Activated effector memory CD4-positive, alpha-beta T cell treated with Interleukin-2 at 50 U/mL for 16 hours (primary cell): ENCODE measurements at places on chromosomes 2 and 18.

DNA sequence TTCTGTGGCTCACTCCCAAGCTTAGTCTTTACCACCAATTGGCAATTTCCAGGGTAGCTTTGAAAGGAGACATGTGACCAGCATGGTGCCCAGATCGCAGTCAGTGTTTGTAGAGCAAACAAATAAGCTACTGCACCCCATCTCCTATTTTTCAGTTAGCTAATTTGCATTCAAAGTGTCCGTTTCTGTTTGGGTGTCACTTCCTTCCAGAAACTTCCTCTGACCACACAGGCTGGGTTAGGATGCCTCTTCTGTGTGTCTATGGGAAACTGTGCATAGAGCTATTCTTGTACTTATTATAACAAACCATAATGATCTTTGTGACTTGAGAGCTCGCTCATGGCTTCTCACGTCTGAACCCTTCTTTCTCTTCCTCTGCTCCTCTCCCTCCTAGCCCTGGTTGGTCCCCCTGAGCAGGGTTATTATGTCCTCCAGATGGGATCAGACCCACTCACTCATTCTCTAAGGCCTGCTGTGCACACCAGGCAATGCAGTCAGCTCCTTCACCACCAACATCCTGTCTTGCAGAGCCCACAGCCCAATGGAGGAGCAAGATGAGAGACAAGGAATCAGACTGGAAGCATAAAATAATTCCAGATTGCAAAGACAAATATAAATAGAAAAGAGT, 101.2 kb upstream of the ALK start:
- DNase-seq = no peak

DNA sequence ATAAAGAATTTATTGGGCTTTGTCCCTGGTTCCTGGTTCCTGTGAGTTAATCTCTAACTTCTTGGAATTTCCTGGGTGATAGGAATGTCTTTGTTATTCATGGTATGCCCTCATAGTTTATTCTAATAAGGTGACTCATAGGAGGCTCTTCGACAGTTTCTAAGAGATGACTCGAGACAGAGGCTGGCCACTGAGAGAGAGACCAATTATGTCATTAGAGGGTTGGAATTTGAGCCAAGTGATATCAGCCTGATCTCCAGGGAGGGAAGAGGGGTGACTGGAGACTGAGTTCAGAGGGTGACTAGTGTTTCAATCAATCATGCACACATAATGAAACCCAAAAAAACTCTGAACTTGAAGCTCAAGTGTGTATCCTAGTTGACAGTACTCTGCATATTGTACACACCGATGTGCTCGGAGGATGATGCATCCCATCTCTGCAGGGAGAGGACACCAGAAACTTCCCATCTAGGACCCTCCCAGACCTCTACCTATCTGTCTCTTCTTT, 185.7 kb downstream of the MTCL1 start:
- no peak for DNase-seq

DNA sequence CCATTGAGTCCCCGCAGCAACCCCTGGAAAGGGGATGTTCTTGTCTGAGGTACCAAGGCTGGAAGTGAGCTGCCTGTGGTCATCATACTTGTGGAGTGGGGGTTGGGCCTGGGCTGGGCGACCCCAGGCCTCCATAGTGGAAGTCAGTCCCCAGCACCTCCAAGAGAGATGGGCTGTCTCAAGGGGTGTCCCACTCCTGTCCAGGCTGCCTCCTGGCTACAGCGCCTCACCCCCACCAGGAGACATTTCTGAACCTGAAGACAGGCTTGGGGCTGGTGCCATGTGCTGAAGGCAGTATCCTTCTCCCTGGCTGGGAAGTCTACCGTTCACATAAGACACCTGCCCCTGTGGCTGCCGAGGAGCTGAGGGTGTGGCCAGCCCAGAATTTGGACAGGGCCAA, 28.9 kb downstream of the INHBB start:
- DNase-seq = no peak

DNA sequence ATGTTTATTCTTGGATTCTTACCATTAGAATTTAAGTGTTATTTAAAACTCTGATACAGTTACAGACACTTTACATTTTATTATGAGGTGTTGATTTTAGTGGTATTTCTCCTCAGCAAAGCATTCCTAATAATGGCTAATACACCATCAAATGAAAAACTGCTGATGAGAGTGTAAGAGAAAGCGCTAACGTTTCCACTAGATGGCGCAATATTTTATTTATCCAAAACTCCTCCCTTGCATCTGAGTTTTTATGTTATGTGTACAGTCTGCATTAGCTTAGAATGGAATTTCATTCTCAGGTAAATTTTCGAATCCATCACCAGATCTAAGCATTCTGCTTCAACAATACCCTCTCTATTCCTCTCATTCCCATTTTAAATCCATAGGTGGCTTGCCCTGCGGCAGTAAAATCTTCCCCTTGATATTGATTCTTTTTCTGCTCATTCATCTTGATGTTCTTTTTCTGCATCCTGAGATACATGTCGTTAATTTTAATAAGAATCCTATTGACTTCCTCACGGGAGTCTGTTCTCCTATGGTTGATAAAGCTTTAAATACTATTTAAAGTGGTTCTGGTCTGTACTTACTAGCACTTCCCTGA, 53.9 kb downstream of the PRKRA start:
- DNase-seq = no peak

DNA sequence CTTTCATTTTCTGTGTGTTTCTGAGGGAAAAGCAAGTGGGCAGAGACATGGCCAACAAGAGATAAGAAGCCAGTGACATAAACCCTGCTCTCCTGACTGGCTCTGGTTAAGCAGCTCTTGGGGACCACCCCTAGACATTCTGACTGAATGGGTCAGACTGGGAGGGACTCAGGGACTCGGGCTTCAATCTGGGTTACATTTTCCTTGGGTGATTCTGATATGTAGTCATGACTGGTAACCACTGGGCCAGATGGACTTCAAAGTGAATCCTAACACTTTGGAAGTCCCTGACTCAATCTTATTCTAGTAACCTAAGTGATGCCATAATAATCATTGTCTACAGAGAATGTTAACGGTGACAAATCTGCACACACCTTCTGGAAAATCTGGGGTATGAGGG, 397.8 kb downstream of the NBAS start:
- no peak for DNase-seq

- DNase-seq = no peak
These were observed 47.8 kb upstream of the TEX51 start for GRCh38 chr2:126850940-126851339.
